ENCODE measurements at places on chromosomes 7 and 10. TPM values are rescaled to one million over a fixed set of nuclear protein-coding genes. Genes with fewer than 3 reads are reported as not detected.

The TSPAN33 gene
- 46.6 TPM for polyA plus RNA-seq

The MAPK8 gene
- polyA plus RNA-seq = 18.2 TPM

The TEX36 gene
- polyA plus RNA-seq = not detected

The ANKRD1 gene
- 0.03 TPM for polyA plus RNA-seq
